ENCODE measurements at places on chromosomes 2 and 18.

GRCh38 chr2:147663153-147663961 lies 181.5 kb upstream of the ACVR2A start:
- no peak for DNase-seq

- no peak for DNase-seq
These were observed 11.7 kb downstream of the LIMS2 start for GRCh38 chr2:127663566-127664064.

DNA sequence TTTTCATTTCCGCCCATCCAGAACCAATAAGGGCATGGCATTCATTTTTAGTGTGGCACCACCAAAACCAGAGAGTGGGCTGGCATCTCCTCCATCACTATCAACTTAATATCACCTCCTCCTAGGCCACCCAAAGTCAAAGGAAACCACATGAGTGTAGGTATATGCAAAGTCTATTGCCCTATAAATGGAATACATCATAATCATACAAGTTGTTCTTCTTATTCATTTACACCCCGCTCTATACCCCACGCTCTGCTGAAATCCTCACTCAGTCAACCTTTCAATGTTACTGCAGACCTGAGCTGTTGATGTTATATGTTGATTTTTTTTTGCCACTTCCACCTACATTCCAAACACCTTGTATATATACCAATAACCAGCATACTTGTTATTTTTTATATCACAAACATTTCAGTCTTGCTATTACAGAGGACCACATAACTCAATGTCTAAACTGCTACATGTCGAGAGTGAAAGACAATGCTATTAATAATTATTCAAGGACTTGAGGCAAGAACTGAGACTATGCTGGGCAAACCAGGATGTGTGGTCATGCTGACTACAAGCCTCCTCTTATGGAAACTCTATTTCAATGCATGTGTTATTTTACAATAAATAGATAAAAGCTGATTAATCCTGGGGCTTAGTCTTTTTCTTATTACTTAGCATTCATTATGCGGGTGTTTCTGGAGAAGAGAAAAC lies 466.5 kb upstream of the ID2 start:
- DNase-seq, result no peak

DNA sequence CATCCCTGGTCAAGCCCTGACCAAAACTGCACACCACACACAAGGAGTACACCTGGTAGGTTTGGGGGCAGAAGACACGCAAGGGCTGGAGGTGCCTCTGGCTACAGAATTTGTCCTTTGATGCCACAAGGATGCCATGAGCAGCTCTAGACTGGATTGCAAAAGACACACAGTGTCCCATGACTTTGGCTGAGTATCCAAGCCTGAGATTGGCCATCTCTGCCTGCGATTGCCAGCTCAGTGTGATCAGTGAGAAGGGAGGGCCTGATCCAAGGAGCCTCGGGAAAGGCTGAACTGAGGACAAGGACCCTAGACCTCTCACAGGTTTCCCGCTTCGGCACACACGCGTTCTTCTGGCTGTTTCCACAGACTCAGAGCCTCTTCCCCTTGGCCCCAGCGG lies 60.0 kb upstream of the FOSL2 start:
- no peak for DNase-seq

DNA sequence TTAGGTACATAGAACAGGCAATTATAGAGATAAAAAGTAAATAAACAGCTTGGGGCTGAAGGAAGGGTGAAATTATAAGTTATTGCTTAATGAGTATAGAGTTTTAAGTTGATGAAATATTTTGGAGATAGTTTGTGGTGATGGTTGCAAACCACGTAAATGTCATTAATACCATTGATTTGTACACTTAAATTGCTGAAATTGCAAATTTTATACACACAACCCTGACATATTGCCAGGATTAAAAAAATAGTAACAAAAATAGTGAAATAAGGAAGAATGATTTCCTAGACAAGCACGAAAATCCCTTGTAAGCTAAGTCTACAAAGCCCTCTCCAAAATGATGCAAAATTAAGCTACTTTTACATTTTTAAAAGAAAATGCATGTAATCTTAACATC lies 46.2 kb upstream of the RAB6D start:
- DNase-seq, result no peak

- no peak for DNase-seq
These were observed 76.5 kb upstream of the DSG1 start for GRCh38 chr18:31241425-31241824.

- no peak for DNase-seq
These were observed 70.6 kb downstream of the UBR3 start for GRCh38 chr2:169897834-169898233.

GRCh38 chr18:39345321-39345720 lies 1779.7 kb upstream of the CELF4 start:
- no peak for DNase-seq

GRCh38 chr2:54259413-54260240 lies 3.6 kb upstream of the TSPYL6 start:
- no peak for DNase-seq

GRCh38 chr2:19860022-19860421 lies 41.8 kb downstream of the TTC32 start:
- no peak for DNase-seq

DNA sequence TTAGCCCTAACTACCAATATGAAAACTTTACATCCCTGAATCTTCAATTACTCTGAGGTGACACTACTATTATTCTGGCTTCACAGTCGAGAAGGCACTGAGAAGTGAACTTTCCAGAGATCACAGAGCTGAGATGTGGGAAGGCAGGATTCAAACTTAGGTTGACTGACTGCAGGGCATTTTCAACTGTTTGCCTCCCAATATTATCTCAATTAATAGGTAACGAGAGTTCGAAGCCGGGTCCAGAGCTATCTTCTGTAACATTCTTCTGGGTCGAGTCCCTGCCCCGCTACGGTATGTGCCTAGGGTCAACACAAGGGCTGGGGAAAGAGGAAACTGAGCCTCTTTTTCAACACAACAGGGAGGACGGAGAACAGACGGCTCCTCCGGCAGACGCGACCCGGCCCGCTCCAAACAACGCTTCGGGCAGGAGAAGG lies 740 bp downstream of the CHMP3 start:
- no peak for DNase-seq

- DNase-seq, result no peak
These were observed 98.4 kb downstream of the UXS1 start for GRCh38 chr2:106095478-106096298.

GRCh38 chr2:226122041-226122440 lies 677.6 kb downstream of the IRS1 start:
- DNase-seq, result no peak

DNA sequence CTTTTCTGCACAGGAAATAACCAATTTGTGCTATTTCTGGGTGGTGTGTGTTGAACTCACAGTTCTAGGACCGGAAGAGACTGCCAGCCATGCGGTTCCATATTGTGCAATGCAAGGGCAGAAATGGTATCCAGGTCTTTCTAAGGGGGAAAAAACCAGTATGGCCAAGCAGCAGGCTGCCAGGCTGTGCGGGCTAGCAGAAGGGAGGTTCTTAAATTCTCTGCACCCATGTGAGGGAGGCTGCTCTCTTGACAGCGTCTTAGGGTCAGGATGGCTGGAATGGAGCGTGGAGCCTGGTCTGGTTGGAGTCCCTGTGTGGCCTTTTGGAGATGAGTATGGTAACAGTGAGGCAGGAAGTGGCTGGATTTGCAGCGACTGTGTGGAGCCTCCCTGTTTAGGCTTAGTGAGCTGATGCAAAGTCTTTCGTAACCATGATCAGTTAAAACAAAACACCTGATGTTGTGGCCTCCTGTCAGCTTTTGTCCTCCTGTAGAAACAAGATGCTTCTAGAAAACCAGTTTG lies 52.6 kb downstream of the NCK2 start:
- DNase-seq, result no peak

Data from NCI-H1417 treated with DMSO at 0.1 percent for 48 hours (cell line).